Stimulated activated naive CD4-positive, alpha-beta T cell treated with Interleukin-2 at 50 U/mL for 16 hours (primary cell): ENCODE measurements at places on chromosomes 11 and 22.

DNA sequence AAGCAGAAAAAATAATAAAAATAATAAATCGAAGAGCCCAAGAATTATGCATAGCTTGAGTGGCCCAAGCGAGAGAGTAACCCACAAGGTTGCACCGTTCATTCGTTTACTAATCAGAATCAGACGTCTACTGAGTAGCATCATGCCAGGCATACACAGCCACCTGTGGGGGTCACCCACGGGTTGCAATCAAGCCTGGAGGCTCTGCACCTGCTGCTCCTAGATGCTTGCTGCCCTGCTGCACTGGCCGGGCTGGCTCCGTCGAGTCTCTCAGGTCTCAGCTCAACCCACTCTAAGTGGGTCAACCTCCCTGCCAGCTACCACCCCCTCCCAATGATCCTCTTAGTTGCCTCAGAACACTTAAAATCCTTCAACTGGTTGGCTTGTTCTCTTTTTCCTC is 2.0 kb upstream of the TESMIN start:
- no peak for DNase-seq

DNA sequence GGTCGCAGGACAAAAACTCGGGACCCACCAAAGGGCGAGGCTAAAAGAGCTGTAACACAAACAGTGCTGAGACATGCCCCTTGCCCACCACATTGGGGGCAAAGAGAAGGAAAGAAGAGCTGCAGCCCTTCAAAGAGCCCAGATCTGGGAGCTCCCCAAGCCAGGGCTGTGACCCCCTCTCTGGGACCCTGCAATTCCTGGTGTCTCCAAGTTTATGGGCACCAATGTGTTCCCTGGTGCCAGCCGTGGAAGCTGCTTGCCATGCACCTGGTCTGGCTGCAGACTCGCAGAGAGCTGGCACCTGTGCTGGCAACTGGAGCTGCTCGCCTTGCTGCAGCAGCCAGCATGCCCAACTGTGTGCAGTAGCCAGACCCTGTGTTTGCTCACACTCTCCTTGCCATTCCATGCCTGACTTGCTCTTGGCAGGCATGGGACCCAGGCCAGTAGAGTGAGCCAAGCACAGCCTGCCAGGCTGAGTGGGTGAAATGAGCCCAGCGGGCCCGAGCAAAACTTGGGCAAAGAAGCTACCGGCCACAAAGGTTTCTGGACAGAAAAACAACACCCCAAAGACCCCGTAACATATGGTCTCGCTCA is 16.0 kb downstream of the RRP8 start:
- DNase-seq, result no peak

DNA sequence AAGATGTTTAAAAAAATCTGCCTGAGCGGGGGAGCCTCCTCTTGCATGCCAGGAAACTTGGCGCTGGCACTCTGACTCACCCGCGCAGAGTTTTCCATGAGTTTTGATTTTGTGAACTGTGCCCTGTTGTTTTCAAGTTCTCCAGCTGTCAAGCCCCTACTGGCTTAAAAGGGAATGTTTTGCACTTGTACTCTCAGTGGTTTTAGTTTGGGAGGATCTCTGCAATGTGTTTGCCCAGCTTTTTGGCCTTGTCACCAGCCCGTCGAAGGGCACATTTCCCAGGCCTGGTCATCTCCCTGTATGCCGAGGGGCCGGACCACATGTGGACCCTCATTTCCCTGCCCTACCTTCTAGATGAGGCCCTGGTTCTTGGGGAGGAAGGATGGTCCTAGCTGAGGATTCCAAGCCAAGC is 12.2 kb downstream of the MRGPRF start:
- DNase-seq, result no peak

DNA sequence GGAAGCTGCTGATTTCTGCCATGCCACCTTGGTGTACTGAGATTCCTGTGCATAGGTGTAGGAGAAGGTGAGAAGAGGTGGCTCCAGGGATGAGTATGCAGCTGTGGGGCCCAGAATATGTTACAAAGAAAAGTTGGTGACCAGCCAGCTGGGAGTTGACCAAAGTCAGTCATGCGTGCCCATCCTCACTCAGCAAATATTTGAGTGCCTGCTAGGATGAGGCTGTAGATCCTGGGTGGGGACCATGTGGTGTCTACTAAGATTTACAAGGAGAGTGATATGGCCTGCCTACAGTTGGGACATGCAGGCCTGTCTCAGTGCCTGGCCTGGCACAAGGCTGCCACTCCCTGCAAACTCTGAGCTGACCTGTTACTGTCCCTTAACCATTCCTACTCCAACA is 19.4 kb downstream of the RNF185 start:
- DNase-seq, result no peak

- no peak for DNase-seq
These were observed 309.3 kb upstream of the CHORDC1 start for GRCh38 chr11:90532125-90532524.

- DNase-seq, result no peak
These were observed 10.4 kb downstream of the SMCO4 start for GRCh38 chr11:93532806-93533205.

DNA sequence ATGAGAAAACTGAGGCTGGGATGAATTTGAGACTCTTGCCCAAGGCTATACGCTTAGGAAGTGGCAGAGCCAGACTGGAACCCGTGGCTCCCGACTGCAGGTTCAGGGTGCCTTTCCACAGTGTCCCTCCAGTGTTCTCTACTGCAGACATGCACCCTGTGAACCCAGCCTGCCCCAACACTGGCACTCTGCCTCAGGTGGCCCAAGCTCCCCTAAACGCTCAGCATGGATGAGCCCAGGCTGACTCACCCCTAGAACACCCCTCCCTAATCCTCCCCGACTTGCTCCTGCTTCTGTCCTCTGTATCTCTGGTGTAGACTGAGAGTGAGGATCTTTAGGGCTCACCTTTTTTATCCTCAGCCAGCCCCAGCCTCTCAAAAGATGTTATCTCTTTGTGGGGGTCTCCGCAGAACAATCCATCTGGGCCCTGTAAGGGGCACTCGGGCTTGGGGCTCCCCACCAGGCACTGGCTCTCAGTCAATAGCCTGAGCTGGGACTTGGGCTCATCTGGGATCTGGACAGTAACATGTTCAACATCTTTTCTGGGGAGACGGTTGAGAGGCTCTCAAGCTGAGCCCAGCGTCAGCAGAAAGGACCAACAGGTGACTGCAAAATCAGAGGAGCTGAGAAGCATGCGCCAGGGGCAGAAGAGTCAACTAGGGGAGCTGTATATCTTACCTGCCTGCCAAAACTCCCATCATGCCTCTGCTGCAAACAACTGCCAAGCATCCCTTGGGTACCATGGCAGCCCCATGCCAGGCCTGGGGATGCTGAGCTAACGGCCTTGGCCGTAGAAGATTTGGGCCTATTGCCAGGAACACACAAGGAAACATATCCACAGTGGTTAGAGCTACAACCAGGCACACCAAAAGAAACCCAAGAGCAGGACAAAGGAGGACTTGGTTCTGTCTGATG is 176.2 kb downstream of the BUD13 start:
- DNase-seq, result no peak

GRCh38 chr11:117302228-117302627 is 11.1 kb downstream of the BACE1-AS start:
- DNase-seq, result no peak

- DNase-seq, result no peak
These were observed 36.7 kb downstream of the PPFIA1 start for GRCh38 chr11:70307176-70307575.
